Thyroid gland (tissue), 4 donors: ENCODE measurements at places on chromosomes 16 and 17.
A peak's percentile ranks its signal among the peaks of the same experiment; 100 is the strongest.

- peak; percentile 64 for DNase-seq
Observed at GRCh38 chr16:85372627-85373372, 240.3 kb upstream of the GSE1 start.

DNA sequence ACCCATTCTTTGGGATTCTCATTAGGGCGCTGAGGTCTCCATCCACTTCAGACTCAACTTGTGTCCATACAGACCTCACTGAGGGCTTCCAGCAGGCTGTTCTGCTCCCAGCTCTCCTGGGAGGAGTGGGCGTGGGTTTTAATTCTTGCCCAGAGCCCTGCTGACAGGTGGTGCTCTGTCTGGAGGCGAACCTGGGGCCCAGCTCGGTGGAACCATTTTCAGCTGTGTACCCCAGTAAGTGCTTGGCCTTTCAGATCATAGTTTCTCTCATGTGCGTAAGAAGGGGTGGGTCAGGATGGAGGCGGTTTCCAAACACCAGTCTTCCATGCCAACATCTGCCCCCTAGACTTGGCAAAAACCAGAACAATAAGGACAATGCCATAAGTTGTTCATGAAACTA lies 21.4 kb upstream of the NKD1 start:
- no peak for DNase-seq

GRCh38 chr17:82257473-82257872 lies 16.0 kb downstream of the CSNK1D start:
- no peak for DNase-seq

- DNase-seq, result no peak
Observed at GRCh38 chr16:12395268-12395667, 408.4 kb downstream of the CPPED1 start.

DNA sequence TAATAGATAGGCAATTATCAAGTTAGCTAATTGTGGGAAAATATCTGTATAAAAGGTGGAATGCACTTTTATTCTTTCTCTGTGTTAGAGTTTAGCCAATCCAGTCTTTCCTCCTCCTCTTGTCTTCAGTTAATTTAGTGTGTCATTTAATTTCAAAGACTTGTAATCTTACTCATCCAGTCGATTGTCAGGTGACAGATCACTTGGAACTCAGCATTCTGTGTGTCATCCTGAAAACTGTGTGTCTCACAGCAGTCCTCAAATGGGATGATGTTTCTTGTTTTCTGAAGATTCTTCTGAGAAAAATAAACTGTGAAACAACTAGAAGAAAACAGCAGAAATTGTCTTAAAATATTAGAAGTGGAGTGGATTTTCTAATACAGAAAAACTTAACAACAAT lies 290 bp upstream of the KRTAP4-1 start:
- no peak for DNase-seq

GRCh38 chr17:64240741-64241347 lies 22.2 kb downstream of the TEX2 start:
- peak; percentile 12 for DNase-seq

DNA sequence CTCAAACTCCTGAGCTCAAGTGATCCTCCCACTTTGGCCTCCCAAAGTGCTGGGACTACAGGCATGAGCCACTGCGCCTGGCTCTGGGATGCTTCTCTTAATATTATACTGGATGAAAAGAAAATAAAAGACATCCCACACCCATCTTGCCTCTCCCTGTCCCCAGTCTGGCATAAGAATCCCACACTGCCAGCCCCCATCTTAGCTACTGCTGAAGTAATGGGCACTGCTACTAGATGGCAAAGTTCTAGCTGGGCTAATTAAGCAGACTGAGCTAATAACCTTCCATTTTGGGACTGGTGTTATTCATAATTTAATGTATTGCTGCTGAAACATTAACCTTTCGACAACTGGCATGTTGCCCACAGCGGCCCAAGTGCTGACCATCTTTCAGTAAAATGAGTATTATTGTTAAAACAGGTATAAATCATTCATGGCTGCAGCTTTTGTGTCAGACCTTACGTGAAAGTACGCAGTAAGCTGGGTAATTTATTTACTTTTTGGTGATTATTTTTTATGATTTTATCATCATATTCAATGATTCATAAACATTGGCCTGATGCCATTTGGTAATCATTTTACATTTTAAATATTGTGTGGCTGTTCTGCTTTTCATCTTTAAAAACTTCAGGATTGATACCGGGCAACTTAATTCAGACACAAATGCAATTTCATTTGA lies 47.4 kb upstream of the ZFHX3 start:
- DNase-seq, result no peak

DNA sequence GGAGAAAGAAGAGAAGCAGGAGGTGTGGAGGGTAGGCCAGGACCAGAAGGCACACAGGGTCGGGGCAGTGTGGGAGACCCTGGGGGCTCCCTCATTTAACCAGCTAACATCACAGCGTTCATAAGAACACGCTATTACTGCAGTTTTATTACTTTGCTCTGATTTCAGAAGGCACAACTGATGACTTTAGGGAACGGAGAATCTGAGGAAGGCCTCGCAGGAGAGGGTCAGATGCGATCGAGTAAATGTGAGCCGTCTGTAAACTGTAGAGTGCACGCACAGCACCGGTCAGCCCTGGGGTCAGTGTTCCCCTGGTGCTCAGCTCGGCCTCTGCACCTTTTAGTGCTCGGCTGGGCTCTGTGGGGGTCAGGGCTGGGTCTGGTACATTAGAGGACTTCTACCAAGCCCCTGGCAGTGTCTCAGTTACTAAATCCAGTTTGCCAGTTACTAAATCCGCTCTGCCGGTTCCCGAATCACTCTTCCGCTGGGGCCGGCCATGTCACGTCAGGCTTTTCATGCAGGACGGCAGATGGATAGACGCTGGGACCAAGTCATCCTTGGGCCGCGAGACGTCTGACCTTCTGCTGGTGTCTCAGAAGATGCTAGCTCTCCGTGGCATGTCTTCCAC lies 325.9 kb downstream of the SEC14L1 start:
- no peak for DNase-seq
